CD4-positive, alpha-beta T cell treated with Interleukin-6 for 4 hours (primary cell): ENCODE measurements at places on chromosomes 2 and 18.

DNA sequence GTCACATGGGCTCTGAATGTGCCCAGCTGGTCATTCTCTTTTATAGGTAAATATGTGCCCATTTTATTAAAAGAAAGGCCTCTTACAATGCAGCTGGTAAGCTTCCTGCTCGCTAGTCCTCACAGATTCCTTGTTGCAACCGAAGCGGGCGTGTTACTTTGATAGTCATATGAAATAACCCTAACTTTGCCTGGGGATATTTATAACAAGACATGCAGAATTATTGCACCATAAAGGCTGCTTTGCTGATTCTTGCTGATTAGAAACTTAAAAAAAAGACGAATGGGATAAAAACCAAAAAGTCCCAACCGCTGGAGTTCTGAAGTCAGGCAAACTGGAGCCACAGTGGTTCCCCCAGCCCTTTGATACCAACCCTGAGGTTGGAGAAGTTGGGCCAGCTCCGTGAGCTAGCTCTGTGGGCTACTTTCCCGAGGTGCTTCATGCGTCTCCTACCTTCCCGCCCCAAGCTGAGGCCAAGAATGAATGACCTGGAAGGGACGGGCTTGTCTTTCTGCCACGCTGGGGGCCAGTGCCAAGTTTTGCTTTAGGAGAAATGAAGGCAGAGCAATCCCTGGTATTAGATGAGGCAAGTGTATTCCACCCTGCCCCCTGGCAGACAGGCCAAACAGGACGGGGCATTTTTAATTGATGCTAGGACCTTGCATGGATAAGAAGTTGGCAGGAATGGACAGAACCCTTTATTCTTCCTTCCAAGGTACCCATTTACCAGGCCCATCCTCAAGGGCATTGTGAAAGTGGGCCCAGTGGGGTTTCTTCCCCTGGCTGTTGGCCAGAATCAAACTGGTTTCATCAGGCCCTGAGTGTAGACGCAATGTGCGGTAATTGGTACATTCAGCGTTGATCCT lies 140.4 kb downstream of the KCTD1 start:
- DNase-seq, result no peak

DNA sequence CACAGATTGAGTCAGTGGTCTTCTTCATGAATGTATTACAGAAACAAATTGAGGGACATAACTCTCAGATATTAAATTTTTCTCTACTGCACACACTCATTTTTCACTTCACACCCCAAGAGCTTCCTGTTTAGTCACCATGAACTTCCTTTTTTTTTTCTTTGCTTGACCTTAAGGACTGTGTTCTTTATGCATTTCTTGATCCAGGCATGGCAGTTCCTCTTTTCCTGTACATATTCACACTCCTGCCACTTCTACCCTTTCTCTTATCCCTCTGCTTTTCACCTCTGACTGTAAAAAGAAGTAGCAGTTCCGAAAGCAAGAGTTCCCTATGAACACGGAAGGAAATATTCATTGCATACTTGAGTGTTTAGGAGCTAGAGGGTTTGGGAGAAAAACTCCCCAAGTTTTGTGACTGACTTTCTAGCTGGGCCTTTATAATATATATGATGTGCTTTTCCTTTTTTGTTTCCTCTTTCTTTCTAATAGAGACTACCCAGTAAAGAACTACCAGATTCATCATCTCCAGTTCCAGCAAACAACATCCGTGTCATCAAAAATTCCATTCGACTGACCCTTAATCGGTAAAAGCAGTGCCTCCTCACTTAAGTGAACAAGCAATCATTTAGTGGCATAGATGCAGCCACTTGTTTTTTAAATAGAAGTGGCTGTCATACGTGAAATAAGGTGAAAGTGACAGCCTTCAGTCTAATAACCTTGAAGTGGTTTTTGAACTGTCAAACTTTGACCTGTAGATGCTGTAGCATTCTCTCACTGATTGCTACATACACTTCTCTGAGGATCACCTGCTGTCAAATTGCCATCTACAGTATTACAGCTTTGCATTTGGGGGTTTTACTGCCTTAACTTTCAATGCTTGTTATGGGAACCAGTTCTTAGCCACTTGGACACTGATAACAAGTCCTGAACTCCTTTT lies 40.8 kb downstream of the PAPOLG start:
- DNase-seq, result no peak

DNA sequence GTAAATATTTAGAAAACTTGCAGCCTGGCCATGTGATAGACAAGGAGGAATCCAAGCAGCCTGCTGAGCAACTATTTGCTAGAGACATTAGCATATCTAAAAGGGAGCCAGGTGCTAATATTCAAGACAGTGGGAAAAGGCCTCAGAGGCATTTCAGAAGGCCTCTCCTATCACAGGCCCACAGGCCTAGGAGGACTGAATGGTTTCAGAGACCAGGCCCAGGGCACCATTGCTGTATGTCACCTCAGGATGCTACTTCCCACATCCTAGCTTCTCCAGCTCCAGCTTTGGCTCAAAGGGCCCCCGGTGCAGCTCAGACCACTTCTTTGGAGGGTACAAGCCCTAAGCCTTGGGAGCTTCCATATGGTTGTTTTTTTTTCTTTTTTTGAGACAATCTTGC lies 3.8 kb downstream of the NAT8 start:
- no peak for DNase-seq

DNA sequence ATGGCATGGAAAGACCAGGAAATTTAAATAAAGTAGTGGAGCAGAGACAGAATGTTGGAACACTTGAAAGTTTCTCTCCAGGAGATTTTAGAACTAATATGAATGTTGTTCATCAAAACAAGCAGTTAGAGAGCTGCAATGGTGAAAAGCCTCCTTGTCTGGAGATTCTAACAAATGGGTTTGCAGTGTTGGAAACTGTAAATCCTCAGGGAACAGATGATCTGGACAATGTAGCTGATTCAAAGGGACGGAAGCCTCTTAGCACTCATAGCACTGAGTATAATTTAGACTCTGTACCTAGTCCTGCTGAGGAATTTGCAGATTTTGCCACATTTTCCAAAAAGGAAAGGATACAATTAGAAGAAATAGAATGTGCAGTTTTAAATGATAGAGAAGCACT lies 27.7 kb downstream of the AFTPH start:
- DNase-seq, result no peak

DNA sequence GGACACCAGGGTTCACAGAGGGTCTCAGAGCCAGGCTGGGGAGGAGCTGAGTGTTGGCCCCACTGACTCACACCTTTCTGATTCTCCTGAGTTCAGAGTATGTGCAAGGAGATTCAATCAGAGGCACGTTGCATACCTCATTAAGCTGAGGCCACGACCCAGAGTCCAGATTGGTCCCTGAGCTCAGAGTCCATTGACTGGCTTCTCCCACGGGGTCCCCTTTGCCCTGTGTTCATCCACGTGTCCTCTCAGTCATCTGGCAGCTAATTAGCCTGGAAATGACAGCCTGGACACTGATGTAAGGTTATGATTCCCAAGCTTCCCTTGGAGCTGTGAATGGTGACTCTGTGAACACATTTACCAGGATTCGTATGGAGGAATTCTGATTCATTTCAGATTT lies 267.2 kb downstream of the SH3BP4 start:
- DNase-seq, result no peak

GRCh38 chr2:8511868-8512612 lies 169.8 kb upstream of the ID2 start:
- DNase-seq, result no peak

- no peak for DNase-seq
Observed at GRCh38 chr18:76838182-76838581, 15.8 kb downstream of the ZNF236 start.

GRCh38 chr2:207064128-207064690 lies 101.5 kb downstream of the KLF7 start:
- no peak for DNase-seq

GRCh38 chr2:5695654-5696403 lies 3.6 kb downstream of the SOX11 start:
- no peak for DNase-seq

- DNase-seq, result no peak
Observed at GRCh38 chr2:1207962-1208510, 205.2 kb upstream of the TPO start.

- DNase-seq, result no peak
Observed at GRCh38 chr18:79275992-79276391, 119.7 kb upstream of the NFATC1 start.

- no peak for DNase-seq
Observed at GRCh38 chr2:233209533-233210171, 41.8 kb upstream of the ATG16L1 start.

DNA sequence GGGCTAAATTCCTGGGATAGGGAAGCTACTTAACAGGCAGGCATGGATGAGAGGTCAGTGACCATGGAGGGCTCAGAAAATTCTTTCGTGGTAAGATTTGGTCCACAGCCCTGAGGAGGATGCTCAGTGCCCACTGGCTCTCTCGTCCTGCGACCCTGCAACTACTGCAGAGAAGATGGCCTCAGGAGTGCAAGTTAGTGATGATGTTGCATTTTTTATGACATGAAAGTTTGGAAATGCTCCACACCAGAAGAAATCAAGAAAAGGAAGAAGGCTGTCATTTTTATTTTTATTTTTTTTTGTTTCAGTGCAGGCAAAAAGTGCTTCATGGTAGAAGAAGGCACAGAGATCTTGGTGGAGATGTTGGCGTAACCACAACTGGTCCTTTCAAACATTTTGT lies 238.6 kb upstream of the PARD3B start:
- no peak for DNase-seq

DNA sequence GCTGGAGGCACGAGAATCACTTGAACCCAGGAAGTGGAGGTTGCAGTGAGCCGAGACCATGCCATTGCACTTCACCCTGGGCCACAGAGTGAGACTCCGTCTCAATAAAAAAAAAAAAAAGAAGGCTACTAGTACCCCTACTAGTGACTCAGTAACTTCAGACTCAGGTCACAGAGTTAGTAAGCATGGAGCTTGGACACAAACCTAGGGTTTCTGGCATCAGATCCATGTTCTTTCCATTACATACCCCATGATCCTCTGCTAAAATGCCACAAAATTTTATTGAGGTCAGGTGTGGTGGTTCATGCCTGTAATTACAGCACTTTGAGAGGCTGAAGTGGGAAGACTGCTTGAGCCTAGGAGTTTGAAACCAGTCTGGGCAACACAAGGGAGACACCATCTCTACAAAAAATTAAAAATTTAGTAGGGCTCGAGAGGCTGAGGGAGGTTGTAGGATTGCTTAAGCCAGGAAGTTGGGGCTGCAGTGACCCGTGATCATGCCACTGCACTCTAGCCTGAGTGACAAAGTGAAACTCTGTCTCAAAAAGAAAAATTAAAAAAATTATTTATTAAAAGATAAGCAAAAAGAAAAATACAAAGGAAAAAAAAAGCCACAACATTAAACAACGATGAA lies 45.1 kb downstream of the DHX57 start:
- DNase-seq, result no peak

DNA sequence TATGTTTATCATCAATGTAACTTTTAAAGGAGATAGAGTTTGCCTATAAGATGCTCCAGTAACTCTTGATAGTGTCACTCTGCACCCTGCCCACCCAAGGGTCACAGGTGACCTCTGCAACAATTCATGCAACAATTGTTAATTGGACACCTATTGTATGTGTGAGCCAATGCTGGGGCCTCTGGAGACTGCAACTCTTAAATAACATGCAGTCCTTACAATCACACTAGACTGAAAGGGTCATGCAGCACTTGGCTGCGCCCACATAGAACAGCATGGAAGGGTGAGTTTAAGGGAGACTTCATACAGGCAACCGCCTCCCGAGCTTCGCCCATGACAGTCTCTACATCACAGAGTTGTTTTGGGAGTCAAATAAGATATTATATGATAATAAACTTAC lies 137.1 kb upstream of the TWIST2 start:
- no peak for DNase-seq

DNA sequence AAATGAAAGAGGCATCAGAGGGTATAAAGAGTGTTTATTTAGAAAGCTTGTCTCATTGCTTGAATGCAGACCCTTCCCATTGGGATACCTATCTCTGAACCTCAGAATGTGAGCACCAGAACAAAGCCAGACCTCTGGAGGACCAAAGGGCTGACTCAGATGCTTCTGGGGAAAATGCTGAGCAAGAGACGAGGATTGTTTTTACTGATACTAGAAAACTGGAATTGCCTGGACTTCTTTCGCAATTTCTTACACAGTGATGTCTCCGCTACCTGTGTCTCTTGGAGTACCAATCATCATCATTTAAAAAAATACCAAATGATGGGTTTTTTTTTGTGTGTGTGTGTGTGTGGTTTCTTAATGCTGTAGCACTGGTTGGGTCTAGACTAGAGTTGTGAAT lies 55.6 kb upstream of the CCDC85A start:
- no peak for DNase-seq

DNA sequence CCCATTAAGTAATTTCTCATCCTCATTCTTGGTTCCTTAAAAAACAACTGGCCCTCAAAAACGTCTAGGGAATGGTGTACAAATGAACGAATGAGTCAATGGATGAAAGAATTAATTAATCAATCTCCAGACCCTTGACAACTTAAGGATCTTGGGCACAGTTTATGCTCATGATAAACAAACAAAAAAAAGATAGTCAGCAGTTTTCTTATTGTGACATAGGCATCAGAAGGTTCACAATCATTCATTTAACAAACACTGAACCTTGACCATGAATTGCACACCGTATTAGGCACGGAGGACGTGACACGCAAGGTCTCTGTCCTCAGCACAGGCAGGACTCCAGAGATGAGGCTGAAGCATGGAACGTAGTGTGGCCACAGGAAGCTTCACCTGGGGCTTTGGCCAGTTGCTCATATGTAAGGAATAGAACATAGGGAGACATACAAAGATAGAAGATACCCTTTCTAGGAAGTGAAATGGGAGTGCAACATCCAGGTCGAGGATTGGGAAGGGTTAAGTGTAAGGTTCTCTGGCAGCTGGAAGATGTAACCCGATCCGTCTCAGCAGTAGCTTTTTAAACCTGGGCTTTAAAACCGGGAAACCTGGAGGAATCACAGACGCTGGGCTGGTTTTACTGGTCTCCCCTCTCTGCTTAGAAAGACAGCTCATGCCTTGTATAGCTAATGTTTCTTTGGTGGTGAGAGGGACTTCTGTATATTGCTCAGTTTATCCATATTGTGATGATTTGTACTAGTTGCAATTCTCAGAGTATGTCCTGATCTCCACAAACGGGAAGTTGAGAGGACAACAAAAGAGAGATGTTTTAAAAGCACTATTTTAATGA lies 8.9 kb upstream of the LTBP1 start:
- no peak for DNase-seq

- no peak for DNase-seq
Observed at GRCh38 chr2:96413323-96413722, 77.8 kb downstream of the NCAPH start.

- DNase-seq, result no peak
Observed at GRCh38 chr2:208103616-208104015, 20.7 kb downstream of the CRYGD start.

DNA sequence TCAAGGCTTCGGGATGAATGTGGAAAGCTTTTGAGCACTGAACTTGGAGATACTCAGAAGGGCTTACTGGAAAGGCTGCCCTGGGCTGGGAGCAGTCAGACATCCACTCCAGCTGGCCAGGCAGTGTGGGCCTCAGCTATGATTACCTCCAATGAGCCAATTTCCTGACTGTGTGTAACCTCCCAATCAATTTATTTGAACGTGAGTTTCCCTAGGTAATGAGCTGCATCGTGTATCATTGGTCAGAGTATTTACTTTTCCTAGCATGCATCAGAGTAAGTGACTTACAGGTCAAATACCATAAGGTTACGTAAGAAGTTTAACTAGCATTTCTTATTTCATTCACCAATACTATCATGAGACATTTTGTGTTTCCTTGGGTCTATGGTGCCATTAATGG lies 11.0 kb upstream of the CTAGE1 start:
- DNase-seq, result no peak
